ENCODE measurements at places on chromosomes 12 and 14.
A peak's percentile ranks its signal among the peaks of the same experiment; 100 is the strongest.

GRCh38 chr12:111201495-111202236 is 167.2 kb downstream of the PHETA1 start:
- no peak for DNase-seq

DNA sequence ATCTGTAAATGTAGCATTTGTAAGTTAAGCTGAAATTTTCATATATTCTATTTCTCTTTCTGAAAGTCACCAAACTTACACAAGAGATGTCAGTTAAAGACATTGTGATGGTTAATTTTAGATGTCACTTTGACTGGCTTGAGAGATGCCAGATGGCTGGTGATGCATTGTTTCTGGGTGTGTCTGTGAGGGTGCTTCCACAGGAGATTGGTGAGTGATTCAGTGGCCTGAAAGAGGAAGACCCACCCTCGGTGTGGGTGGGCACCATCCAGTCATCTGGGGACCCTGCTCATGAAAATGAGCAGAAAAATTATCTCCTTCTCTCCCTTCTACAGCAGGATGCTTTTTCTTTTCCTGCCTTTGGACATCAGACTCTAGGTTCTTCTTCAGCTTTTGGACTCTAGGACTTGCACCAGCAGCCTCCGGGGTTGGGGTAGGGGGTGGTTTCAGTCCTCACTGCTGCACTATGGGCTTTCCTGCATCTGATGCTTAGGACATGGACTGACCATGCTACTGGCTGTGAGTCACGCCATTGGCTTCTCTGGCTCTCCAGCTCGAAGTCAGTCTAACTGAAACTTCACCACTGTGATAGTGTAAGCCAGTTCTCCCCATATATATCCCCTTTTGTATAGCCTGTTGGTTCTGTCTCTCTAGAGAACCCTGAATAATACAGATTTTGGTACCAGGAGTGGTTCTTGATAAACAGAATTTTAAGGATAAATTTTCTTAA is 20.9 kb downstream of the PDE6H start:
- DNase-seq: no peak

DNA sequence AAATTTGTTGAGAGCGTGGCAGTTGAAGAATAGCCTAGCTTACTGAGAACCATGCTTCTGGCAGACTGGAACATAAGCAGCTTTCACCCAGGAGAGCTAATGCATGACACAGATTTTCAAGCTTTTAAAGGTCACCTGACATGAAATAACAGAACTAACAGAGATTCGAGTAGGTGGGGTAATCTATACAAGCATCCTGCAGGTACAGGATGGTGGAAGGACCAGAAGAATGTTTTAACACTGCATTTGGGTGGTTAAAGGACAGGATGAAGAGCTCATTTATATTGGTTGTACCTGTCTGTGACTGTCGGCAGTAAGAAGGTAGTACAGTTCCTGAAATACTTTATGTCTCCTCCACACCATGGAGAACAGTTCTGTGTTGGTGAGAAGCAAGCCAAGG is 8.9 kb downstream of the PELI2 start:
- DNase-seq: no peak

GRCh38 chr12:30796313-30796780 is 41.6 kb upstream of the CAPRIN2 start:
- peak; percentile 79 for DNase-seq

- DNase-seq: peak; percentile 55
Measured at GRCh38 chr12:65121049-65121955, at the start of gene WIF1. Gene WIF1, minus strand, starts transcription at chr12:65121305. Its CDS starts 114 bp downstream, at chr12:65121191.

DNA sequence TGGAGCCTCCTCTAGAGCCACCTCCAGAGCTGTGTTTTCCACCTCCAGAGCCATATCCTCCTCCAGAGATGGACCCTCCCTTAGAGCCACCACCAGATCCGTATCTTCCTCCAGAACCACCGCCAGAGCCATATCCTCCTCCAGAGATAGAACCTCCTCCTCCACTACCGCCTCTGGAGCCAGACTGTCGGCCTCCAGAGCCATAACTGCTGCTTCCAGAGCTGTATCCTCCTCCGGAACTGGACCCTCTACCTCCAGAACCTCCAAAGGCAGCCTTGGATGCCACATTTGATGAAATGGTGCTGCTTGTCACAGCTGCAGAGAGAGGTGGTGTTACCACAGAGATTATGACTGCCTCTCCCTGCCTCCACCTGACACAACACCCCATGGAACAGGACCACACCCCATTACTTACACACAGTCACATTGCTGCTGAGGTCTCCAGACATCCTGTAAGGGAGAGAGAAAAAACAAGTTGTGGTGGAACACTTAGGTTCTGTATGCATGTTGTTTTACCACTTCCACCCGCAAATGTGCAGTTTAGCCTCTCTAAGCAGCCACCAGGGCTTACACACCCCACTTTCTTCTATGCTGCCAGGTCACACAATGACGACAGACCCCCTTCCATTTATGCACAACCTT is 6.8 kb downstream of the KRT2 start:
- no peak for DNase-seq

DNA sequence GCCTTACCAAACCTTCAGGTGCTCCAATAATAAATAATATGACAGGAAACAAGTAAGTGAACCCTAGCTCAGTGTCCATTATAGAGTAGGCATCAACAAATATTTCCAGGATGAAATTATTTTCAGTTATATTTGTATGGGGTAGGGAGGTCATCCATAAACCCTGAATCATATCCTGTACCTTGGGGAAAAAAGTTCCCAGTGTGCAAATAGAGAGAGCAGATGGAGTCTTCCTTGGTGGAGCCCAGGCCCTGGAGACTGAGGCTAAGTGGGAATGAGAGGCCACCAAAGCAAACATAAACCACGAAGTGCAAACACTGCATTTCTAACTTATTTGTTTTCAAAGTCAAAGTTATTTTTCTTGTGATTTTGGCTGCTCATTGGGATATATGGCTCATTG is 8.5 kb upstream of the ERP27 start:
- no peak for DNase-seq

DNA sequence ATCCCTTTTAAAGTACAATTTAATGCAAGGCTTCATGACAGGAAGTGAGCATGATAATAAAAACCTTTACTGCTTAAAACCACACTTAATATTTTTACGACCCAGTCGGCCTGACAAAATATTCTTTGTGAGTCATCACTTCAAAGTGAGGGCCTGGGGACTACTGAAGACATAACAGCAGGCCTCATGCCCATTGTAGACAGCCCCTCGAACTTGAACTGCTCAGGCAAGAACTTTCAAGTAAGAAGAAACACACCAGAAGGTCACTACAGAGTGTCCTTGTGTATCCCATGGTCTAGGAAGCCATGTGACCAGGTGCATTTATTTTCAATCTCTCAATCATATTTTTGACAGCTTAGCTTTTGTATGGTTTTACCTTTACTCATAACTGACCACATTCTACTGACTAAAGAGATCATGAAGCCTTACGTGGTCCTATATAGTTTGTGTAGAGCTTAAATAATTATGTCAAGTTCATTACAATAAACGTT is 61.4 kb upstream of the MANSC4 start:
- DNase-seq: no peak

GRCh38 chr14:49598189-49598484 is 603 bp upstream of the LRR1 start:
- peak; percentile 81 for DNase-seq

DNA sequence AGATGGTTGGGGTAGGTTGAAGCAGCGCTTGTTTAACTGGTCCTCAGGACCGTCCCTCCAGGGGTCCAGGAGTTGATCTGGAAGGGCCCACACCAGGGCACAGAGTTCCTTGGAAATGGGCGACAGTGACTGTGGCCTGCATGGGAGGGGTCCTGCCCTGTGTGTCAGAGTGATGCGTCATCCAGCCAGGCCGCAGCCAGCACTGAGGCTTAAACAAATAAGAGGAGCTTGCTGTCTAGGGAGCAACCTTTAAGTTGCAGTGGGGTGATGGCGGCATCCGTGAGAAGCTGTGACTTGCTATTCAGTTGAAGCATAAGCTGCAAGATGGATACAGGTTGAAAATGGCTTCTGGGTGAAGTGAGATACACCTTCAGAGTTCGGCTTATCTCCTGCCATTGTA is 20.2 kb downstream of the DCAF4 start:
- DNase-seq: no peak

DNA sequence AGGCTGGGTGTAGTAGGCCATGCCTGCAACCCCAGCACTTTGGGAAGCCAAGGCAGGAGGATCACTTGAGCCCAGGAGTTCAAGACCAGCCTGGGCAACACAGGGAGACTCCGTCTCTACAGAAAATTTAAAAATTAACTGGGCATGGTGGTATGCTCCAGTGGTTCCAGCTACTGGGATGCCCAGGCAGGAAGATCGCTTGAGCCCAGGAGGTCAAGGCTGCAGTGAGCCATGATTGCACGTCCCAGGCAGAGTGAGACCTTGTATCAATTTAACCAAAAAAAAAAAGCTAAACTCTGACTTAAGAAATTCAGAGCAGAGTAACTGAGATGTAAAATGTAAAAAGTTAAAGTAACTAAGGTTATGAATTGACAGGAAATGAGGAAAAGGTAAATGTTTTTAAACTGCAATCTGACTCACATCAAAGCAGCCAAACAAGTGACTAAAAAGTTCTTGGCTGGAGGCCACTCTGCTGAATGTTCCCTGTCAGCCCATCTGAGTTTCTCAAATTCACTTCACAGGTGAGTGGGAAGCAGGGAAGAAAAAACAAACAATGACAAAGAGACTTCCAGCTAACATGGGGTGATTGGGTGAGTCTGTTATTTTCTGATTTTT is 21.3 kb downstream of the PRKD1 start:
- peak; percentile 19 for DNase-seq
